ENCODE measurements at places on chromosomes 5 and 9.
A peak's percentile ranks its signal among the peaks of the same experiment; 100 is the strongest.

DNA sequence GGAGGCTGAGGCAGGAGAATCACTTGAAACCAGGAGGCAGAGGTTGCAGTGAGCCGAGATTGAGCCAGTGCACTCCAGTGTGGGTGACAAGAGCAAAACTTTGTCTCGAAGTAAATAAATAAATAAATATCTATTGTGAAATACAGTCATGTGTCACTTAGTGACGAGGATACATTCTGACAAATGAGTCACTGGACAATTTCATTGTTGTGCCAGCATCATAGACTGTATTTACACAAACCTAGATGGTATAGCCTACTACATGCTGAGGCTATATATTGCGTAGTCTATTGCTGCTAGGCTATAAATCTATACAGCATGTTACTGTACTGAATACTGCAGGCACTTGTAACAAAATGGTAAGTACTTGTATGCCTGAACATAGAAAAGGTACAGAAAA lies 61.1 kb upstream of the CCL21 start:
- DNase-seq = no peak

- DNase-seq = no peak
These were observed 99.4 kb downstream of the TMEM215 start for GRCh38 chr9:32882705-32883104.

DNA sequence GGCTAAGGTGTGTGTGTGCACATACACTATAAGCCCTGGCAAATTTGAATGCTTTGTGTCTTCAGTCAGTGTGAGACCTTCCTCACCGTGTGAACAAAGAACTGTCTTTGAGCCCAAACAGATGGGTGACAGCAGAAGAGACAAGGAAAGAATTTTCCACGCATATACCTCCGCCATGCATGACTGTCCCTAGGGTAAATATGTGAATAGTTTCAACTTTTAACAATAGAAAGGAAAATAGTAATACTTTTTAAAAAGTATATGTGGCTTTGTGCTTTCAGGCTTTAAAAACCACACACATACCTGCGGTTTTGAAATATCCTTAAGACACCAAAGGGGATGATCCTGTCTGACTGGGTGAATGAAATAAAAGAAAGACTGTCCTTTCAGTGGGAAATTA lies 438.6 kb upstream of the MPDZ start:
- DNase-seq = no peak

- DNase-seq = no peak
These were observed 1208.2 kb upstream of the C9orf72 start for GRCh38 chr9:28781481-28781880.

DNA sequence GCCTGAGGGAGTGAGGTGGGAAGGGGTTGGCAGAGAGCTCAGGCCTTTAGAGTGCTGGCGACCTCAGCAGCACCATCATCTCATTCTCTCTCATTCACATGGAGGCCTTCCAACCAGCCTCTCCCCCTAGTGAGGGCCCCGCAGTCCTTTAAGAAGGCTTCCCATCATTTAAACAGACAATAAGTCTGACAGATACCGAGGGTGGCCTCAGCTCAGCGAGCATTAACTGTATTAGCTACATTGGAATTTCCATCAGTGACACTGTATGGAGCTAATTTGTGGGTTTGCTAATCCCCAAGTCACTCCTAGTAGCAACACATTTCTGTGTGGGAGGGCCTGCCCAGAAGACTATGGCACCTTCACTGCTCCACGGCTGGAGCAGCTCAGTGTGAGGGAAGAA lies 75.8 kb downstream of the INSYN2B start:
- no peak for DNase-seq

GRCh38 chr5:406041-406440 lies 36.9 kb upstream of the EXOC3 start:
- no peak for DNase-seq

- DNase-seq = no peak
These were observed 4.5 kb downstream of the RPS6 start for GRCh38 chr9:19375538-19375937.

DNA sequence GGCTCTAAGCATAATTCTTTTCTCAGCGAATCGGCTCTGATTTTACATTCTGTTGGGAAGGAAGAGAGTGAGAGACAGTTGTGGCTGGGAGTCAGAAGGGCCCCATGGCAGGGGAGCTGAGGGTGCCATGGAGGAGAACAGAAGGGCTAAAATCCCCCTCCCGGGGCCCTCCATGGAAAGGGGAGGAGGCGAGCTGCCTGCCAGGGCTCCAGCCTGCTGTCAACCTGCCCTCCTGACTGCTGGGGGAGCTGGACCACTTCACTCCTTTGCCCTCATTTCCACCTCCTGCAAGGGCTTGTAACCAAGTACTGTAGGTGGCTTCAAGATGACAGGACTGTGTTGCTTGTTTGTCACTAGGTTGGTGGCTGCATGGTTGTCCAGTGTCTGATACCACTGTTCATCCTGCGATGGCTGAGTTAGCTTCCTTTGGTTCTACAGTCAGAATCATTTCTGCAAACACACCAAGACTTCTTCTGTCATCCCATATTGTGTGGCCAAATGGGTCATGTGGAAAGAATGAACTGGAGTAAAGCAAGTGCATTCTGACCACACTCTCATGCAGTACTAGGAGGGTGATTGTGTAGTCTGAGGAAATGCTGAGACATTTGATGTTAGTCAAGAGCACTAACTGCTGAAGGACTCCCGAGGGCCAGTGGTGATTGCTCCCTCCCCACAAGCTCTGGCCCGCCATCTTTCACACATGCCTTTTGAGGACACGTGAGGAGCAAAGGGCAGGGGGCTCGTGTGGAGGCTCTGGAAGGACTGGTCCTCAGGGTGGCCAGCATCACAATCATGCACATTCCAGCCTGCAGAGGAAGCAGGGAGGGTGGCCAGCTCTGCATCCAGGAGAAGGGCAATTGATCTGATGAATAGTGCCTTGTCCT lies 307.2 kb downstream of the GADD45G start:
- no peak for DNase-seq

DNA sequence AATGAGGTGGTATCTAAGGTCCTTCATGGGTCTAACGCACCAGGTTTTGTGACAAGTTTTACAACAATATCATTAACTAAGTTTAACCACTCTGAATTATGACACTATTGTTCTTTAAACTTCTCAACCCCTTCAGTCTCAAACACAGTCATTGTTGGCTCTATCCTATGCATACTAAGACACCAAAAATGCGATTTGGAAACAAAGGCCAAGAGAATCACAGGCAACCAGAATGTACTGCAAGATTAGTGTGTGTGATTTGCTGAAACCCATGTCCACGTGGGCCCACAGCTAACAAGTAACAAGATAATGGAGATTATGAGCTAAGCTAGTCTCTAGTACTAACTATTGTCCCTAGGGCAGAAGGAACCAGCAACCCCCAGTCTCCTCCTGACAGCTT lies 142.2 kb upstream of the RANBP3L start:
- no peak for DNase-seq

- no peak for DNase-seq
These were observed 9.7 kb downstream of the TRIM7 start for GRCh38 chr5:181195249-181195761.

- DNase-seq = no peak
These were observed 1.6 kb downstream of the RNF183 start for GRCh38 chr9:113301548-113301947.

DNA sequence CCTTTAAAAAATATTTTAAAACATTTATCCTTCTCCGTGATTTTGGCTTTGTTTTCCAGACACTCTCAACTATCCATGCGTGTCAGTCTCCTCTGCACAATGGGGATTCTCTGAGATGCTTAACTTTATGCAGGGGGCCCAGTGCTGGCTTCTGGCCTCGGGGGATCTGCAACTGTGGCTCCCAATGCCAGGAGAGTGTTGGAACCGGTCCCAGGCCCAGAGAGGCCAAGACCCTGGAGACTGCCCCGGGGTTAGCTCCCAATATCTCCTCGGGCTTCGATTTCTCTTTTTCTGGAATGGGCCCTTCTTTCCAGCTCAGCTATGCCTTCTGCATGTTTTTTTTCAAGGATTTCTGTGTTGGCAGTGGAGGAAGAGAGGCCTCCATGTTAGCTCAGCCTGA lies 20.1 kb upstream of the SARDH start:
- no peak for DNase-seq

- DNase-seq = peak; percentile 25
These were observed 284.8 kb downstream of the CRB2 start for GRCh38 chr9:123640792-123641222.

GRCh38 chr9:78215706-78216105 lies 20.2 kb upstream of the CEP78 start:
- DNase-seq = no peak

- DNase-seq = no peak
These were observed 238.6 kb downstream of the SLF1 start for GRCh38 chr5:94857111-94857510.

GRCh38 chr5:174065528-174066197 lies 20.2 kb downstream of the NSG2 start:
- no peak for DNase-seq

- no peak for DNase-seq
These were observed 295.5 kb downstream of the YTHDC2 start for GRCh38 chr5:113808956-113809355.

- DNase-seq = no peak
These were observed 484.8 kb downstream of the ZSWIM6 start for GRCh38 chr5:61816585-61817450.

DNA sequence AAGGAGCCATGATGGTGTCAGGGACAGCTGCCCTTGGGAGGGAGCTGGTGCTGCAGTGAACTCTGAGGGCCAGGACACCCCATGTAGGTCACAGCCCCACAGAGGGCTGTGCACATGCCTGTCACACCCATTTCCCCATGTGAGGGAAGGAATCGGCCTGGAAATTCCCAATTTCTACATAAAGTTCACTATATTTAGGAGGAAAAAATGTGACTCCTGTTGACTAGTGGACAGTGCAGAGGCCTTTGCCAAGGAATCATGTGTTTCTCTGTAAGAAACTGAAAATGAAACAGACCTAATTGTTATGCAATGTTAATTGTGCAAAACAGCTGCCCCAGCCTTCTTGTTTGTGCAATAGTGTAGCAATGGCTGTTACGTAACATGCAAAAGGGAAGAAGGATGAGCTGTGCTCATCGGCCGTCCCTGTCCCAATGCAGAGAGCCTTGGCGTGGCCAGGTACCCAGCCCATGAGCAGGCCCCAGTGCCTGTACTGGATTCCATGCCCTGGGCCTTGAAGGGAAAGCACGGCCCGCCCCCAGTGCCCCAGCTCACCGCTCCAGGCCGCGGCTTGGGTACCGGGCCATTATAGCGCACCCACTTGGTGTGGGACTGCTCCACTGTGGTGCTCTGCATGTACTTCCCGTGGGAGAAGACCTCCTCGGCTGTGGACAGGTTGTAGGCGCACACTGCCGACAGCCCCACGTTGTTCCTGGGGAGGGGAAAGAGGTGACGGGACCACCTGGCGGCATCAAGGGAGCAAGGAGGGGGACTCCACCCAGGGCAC lies 70.0 kb downstream of the SECISBP2 start:
- DNase-seq = no peak

DNA sequence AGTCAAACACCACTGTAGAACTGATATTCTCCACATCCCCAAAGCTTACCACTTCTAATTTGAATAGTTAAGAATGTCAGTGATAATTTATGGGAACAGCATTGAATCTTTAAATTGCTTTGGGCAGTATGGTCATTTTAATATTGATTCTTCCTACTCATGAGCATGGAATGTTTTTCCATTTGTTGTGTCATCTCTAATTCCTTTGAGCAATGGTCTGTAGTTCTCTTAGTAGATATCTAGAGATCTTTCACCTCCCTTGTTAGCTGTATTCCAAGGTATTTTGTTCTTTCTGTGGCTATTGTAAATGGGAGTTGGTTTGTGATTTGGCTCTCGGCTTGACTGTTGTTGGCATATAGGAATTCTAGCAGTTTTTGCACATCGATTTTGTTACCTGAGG lies 1341.8 kb upstream of the CDH9 start:
- DNase-seq = no peak

DNA sequence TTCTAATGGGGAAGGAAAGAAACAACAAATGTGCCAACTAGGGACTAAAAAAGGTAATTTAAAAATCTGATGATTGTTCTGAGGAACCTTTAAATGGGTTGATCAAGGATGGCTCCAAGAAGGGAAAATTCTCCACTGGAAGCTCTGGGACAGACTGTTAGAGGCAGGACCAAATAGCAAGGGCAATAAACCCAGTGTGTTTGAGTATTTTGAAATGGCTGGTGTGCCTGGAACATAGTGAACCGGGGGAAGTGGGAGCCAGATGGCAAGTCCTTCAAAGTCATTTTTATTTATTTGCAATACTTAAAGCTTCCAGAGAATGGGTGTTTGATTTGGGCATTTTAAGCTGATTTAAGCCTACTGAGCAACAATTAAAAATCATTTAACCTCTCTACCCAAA lies 587.7 kb upstream of the MEF2C start:
- no peak for DNase-seq

DNA sequence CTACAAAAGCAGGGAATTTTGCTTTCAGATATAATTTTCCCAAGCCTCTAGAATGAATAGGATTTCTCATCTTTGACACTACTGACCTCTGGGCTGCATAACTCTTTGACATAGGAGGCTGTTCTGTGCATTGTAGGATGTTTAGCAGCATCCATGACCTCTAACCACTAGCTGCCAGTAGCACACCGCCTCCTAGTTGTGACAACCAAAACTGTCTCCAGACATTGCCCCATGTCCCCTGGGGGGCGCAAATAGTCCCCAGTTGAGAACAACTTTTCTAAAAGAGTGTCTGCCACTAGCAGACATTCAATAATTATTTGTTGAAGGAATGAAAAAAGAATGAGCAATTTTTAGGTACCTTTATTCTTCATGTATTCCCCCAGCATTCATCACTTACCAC lies 51.8 kb downstream of the POU4F3 start:
- DNase-seq = peak; percentile 14

GRCh38 chr5:133863857-133864585 lies 104.4 kb downstream of the C5orf15 start:
- DNase-seq = no peak

GRCh38 chr5:139138109-139138508 lies 60.1 kb downstream of the SIL1 start:
- no peak for DNase-seq

GRCh38 chr5:158014372-158014771 lies 155.4 kb upstream of the CLINT1 start:
- DNase-seq = no peak

Data from GM12865 (cell line).